ENCODE measurements at places on chromosomes 13 and 19.

DNA sequence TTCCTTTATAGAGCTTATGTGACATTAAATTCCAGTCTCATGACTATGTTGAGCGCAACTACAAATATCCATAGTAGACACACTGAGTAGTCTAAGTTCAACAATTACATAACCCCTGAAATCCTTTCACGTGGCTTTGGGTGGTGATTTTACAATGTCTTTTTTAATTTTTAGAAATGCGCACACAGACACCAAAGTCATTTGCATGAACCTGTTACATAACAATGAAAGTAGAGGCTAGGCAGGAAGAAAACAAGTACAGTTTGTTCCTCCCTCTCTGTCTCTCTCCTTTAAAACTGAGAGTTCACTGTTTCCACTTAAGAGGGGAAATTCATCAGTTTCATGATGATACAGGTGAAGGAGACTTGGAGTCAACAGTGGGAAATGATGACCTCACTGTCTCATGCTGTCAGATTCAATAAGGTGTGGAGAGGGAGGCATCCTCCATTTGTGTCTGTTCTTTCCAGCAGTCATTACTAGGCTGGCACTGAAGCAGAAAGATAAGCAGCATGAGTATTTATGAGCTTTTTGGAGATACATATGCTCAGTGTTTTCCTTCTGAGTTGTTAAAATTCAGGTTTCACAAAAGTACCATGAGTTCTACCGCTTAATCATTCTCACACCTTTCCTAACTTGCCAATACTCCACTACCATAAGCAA lies 201.8 kb downstream of the LHFPL6 start:
- DNase-seq: no peak

- DNase-seq: peak; percentile 32
These were observed 293.6 kb downstream of the DNAJC15 start for GRCh38 chr13:43316946-43317353.

GRCh38 chr13:50950849-50951248 lies 41.3 kb downstream of the RNASEH2B start:
- no peak for DNase-seq

DNA sequence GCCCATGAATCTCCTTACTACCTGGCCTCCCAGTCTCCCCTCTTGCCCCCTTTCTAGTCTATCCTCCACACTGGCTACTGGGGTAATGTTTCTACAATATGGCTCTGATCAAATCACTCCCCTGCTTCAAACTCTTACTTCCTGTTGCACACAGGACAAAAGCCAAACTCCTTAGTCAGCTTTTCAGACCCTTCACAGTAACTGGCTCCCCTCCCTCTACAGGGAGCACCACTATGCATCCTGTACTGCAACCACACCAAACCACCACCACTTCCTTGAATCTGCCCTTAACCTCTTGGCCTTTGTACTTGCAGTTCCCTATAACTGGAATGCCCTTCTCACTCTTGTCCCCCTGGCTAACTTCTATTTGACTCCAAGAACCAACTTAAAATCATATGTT lies 32.2 kb downstream of the DEDD2 start:
- DNase-seq: no peak

DNA sequence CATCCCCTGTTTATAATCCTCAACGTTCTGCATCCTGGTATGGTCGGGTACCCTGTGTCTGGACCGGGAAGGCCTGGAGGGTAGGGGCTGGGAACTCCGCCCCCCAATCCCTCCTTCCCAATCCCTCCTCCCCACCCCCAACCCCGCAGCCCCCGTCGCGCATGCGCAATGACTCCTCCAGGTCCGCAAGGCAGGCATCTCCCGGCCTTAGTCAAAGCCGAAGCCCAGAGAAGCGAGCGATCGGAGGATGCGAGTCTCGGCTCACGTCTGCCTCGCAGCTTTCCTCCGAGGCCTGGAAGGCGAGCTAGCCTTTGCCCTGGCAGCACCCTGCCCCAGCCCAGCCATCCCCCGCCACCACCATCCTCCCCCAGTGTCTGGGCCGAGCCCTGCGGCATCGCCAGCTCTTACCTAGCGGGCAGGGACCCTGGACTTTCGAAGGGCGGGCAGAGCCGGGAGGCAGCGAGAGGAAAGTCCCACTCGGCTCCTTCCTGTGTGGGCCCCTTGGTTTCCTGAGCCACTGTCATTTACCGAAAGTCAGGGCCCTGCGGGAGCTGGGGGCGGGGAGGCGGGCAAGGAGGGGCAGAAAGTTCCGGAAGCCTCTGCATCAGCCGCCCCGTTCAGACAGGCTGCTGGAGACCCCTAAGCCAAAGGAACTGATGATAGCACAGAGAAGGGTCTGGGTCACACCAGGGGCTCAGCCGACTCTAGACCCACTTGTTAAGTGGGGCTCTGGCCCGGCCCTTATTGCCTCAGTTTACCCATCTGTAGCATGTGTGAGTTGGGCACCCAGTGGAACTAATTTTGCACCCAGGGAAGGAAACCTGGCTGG lies at the start of gene JAK3:
Gene JAK3 (minus strand): TSS at position 445 of the 829 bp plus-strand sequence. CDS start 3,565 bp downstream, outside the sequence.
- peak; percentile 80 for DNase-seq

DNA sequence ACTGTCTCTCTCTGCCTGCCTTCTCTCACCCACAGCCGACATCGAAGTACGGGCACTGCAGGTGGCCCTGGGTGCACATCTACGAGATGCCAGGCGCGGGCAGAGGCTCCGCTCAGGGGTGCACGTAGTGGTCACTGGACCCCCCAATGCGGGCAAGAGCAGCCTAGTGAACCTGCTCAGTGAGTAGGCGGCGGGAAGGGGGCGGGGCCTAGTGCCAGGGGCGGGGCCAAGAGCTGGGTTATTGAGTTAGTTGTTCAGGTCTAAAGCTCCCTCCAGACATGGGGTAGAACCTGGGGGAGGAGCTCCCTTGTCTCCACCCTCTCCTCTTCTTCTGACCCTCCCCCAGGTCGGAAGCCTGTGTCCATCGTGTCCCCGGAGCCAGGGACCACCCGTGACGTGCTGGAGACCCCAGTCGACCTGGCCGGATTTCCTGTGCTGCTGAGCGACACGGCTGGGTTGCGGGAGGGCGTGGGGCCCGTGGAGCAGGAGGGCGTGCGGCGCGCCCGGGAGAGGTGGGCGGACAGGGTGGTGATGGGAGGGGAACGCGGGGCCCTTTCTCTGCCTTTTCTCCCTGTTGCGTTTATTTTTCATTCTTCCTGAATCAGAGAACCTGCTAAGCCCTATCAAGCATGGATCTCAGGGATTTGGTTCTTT lies 1.9 kb downstream of the GTPBP3 start:
- DNase-seq: no peak

GRCh38 chr19:17646441-17646840 lies 41.7 kb downstream of the UNC13A start:
- DNase-seq: no peak

GRCh38 chr13:106530980-106531481 lies 4.4 kb downstream of the EFNB2 start:
- DNase-seq: no peak

DNA sequence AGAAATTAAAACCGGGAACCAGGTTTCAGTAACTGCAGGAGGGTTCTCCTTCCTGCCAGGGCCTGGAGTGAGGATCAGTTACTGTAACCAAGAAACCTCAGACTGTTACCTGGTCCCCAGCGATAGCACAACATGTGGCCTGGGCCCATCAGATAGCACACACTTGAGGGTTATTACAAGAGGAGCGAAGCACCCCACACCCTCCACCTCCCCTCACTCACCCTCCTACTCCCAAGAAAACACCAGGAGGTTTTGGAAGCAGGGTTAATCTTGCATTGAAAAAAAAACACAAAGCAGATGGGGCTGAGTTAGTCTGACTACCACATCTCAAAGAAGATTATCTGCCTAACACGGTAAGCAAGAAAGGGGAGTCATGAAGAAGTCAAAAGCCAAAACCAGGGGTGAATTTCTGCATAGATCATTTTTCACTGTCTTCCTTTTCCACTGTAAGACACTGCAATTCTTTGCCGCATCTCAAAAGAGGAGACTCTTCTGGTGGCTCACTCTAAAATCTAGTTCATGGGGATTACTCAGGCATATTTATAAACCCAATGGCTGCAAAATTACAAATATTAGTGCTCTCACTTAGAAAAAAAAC lies 75.9 kb upstream of the DOCK9 start:
- DNase-seq: no peak

GRCh38 chr13:33228648-33229445 lies 56.7 kb downstream of the STARD13 start:
- DNase-seq: peak; percentile 20

DNA sequence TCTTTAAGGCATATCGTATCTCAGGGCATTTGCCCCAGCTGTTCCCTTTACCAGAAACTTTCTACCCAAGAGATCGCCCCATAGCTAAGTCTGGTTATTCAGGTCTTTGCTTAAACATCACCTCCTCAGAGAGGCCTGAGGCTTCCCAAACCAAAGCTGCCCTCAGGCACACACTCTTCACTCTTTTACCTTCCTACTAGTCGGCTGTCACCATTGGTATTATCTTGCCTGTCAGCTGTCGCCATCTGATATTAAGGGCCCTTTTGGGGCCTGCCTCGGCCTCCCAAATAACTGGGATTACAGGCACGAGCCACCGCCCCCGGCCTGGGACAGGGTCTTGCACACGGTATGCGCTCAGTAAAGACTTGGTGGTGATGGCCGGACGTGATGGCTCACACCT lies 1.0 kb downstream of the GADD45GIP1 start:
- no peak for DNase-seq

- DNase-seq: no peak
These were observed 361.0 kb downstream of the FGF14 start for GRCh38 chr13:102040812-102041211.

GRCh38 chr19:34484328-34484727 lies 2.8 kb downstream of the WTIP start:
- DNase-seq: no peak

DNA sequence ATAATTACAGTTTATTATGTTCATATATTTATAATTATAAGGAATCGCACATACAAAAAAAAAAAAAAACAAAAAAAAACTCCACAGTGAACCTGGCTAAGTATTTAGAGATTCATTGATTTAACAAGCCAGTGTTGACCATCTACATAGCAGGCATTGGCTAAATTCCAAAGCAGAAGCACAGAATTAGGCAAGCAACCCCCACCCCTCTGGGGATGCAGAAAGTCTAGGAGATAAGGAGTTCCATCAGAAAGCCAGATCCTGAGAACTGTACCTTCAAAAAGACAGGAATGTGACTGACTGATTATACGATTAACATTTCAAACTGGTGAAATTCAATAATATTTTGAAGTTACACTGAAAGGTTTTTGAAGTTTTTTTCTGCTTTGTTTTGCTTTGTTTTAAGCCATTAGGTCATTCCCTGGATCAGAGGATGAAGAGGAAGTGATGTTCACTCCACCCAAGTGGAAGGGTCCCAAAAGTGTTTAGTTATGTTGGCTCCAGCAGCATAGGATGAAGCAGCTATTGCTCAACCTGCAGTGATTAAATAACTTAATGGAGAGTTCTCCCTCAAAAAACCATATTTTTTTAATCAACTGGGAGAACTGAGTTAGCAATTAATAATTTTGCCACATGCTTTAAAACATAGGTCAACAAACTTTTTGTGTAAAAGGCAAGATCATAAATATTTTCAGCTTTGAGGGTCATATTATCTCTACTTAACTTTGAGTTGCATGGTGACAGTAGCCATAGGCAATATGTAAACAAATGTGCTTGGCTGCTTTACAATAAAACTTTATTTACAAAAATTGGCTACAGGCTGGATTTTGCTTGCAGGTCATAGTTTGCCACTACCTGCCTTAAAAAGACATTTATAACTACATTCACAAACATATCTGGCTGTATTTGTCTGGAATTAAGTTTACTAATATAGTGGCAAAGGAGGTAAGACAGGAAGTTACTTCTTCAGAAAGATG lies 49.6 kb downstream of the DOCK9 start:
- no peak for DNase-seq

DNA sequence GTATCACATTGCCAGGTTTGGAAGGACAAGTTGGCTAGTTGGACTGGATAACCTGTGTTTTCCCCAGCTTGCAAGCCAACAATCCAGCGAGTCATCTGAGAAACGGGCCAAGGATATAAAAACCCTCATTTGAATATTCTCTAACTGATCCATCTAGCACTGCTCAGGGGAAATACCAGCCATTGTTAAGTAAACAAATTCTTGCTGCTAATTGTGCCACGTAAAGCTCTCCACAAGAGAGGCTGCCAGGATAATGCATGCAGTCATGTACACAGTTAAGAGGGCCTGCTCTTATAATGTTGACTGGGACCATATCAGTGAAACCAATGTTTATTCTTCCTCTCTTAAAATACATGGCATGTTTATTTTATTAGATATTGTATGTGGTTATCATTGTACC lies 663.2 kb upstream of the SGCG start:
- no peak for DNase-seq

DNA sequence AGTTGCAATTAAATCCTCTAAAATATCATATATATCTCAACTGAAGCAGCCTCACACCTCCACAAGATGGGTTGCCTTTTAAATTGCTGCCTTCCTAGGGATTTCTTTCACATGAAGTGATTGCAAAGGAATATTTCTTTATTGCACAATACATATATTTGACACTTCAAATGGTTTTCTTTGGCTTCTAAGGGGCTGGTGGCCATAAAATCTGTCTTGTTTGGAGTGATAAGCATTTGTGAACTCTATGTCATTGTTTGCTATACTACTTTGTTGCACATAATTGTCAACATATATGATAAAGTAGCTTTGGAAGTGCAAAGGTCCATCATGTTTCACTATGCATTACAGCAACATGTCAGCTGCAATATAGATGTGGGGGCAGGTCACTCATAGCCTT lies 2380.9 kb downstream of the PCDH9 start:
- no peak for DNase-seq

DNA sequence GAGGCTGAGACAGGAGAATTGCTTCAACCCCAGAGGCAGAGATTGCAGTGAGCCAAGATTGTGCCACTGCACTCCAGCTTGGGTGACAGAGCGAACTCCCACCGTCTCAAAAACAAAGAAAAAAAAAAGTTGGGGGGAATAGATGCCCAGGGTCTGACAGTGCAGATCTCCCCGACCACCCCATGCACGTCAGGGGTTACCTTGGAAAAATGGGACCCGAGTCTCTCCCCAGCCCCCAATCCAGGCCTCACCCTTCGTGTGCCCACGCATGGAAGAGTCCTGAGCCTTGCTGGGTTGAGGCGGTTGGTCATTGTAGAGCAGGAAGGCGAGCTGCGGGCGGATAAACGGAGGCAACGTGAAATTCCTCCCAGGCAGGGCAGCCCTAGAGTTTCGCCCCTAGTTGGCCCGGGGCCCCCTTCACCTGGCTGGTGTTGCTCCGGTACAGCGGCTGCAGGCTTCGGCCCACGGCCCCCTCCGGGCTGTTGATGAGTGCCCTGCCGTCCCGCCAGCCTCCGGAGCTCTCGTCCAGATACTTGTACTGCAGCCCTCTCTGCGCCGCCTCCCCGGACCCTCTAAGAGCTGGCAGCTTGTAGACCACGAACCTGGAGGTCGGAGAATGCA lies 588 bp downstream of the DNASE2 start:
- peak; percentile 49 for DNase-seq

- no peak for DNase-seq
These were observed 584.3 kb upstream of the SLITRK6 start for GRCh38 chr13:86383561-86383960.

DNA sequence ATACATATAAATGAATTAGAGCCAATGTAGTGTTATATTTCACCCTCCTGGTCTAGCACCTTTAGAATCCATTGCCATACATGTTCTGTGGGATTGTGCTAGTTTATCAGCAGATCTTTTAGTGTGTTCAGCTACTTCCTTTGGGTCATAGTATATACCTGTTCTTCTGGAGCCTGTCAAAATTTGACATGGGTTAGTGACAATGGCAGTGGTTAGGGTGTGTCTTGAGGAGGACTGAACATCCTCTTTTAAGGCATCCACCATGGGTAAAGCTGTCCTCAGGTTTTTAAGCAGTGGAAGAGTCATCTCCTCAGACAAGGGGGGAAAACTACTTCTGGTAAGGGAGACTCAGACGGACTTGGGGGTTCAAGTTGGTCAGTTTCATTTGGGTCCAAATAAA lies 29.4 kb downstream of the DNAJC3 start:
- DNase-seq: no peak

GRCh38 chr19:29541473-29542253 lies 15.9 kb downstream of the VSTM2B start:
- DNase-seq: no peak

Data from AG08396 (cell line).